ENCODE measurements at places on chromosomes 7 and 10. TPM values are rescaled to one million over a fixed set of nuclear protein-coding genes. Genes with fewer than 3 reads are reported as not detected.

The SPDYE6 gene
- total RNA-seq = not detected

DNA sequence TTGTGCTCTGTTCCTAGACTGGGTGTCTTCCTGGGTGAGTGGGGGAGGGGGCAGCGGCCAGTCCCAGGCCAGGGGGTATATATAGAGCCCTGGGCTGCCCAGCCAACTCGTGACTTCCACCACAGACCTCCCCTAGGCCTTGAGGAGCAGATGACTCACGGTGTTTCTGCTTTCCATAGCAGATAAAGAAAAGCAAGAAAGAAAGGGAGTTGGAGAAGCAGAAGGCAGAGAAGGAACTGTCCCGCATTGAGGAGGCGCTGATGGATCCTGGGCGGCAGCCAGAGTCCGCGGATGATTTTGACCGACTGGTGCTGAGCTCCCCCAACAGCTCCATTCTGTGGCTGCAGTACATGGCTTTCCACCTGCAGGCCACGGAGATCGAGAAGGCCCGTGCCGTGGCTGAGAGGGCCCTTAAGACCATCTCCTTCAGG, 10.1 kb downstream of the CALHM2 start:
- no peak for DNase-seq

DNA sequence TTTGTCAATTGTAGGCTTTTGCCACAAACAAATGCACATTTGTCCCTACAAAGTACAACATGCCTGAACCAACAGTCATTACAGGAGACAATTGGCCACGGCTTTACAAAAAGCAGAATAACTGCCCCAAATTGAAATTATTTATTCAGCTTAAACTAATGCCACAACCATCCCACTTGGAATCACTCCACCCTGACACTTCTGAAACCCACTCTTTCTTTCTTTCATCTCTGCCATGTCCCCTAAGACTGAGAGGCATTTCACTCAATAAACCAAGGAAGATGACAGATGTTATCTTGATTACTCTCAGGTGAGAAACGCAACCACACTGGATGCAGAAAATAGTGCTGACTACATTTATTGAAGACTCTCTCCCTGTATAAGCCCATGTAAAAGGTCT, 2.6 kb upstream of the NPM3 start:
- DNase-seq = no peak

The CALML3 gene
- not detected for total RNA-seq

DNA sequence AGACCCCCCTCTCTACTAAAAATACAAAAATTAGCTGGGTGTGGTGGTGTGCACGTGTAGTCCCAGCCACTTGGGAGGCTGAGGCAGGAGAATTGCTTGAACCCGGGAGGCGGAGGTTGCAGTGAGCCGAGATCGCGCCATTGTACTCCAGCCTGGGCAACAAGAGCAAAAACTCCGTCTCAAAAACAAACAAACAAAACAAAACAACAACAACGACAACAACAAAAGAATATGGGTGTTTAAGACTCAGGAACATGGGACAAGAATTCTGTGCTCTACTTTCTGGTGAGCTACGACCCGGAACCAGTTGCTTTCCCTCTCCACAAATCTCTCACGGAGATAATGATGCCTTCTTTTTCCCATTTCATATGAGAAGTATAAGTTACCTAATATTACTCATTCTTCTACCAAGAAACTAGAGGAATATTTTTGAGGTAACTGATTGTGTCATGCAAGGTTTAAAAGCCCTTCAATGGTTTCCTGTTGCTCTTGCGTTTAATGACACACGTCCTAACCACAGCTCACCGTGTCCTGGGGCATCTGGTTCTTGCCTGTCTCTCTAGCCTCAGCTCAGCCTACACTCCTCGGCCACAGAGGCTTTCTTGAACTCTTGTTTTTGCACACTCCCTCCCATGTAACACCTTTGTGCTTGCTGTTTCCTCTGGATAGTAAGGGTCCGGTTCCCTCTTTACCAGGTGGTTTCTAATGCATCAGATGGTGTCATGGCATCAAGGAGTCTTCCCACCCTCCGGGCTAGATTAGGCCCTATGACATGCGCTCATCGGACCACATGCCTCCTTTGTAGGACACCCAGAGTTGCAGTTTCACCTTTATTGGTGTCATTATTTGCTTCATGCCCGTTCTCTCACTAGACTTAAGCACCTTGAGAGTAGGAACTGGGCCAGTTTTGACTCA, 67.5 kb downstream of the PFKFB3 start:
- DNase-seq = no peak

The TFEC gene
- total RNA-seq = not detected

The SUN3 gene
- total RNA-seq = not detected

The ADAM8 gene
- total RNA-seq = 5.4 TPM

The SLC26A5 gene
- not detected for total RNA-seq

DNA sequence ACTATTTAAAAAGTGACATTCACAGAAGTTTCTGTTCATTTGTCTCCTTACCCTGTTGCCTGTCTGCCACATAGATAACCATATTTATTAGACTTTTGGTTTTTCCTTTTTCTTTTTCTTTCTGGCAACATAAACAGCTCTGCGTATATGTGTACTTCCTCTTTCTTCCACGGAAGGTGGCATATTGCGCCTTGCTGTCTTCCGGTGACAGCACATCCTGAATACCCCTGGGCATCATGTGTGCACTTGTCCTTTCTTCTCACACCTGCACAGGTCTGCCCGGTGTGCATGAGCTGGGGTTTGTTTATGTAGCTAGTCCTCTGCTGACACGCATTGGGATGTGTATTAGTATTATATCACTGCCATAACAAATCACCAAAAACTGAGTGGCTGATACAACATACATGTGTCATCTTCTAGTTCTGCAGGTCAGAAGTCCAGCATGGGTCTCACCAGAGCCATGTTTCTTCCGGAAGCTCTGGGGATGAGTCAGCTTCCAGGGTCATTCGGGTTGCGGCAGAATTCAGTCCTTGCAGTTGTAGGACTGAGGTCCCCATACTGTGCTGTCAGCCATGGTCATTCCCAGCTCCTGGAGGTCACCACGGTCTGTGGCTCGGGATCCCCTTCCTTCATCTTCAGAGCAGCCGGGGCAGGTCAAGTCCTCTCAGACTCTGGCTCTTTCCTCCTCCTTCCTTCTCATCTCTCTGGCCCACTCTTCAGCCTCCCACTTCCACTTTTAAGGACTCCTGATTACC, 596.0 kb upstream of the FOXK1 start:
- no peak for DNase-seq

The ADGRA1 gene
- 9.1 TPM for total RNA-seq

DNA sequence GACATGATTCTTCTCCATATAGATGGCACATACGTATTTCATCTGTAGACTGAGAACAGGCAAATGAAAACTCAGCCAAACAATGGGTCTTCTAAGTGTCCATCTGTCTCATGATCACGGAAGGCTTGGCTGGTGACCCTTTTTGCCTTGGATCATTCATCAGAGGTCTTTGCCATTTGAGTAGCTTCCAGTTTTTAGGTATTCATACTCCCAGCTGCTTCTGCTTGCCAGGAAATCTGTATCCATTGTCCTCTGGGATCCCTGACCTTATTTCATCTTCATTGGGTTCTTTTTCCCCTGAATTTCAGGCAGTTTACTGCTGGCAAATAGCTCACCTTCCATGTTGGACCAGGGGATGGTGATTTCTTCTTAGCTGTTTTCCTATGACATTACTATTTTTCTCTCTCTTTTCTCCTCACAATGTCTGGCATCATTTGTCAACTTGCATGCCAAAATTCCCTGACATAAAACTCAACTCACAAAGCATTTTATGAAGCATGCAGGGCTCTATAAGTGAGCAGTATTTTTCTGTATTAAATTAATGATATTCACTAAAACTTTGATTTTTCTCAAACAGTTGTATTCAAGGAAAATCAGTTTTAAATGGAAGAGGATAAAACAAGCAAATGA, 241.2 kb downstream of the DNAJB9 start:
- DNase-seq = no peak

DNA sequence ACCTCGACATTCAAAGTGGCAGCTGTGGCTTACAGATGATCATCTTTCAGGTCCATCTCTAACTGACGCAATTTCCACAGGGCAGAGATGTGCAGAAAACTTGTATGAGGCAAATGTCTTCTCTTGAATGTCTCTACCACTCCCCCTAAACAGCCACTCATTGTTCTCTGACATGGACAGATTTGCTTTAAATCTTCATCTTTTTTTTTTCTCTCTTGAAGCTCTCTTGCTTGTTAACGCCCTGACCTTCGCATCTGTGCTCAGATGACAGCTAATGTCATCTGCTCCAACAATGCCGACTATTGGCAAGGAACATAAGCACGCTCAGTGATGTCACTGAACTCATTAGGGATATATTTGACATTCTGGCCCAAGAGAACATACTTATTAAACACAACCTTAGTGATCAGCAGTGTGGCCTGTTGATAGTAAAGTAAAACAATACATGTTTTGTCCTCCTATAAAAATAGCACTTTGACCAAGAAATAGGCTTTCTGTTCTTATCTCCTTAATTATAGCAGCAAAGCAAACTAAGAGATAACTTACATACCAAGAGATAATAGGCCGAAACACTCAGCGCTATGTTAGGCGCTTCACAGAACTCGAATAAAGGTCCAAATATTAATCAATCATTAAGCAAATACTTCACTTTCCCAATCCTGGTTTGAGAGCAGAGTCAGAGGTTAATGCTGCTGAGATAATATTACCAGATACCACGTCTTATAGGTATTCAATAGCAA, 583.5 kb downstream of the PARD3 start:
- peak; percentile 61 for DNase-seq

Measured in glutamatergic neuron (in vitro differentiated cells).